ENCODE measurements at places on chromosomes 6 and 20. TPM values are rescaled to one million over a fixed set of nuclear protein-coding genes. Genes with fewer than 3 reads are reported as not detected.

Gene SERAC1
- 7.0 TPM for total RNA-seq

- DNase-seq = no peak
Observed at GRCh38 chr20:12057778-12058177, 140.1 kb downstream of the BTBD3 start.

Gene CTCFL
- total RNA-seq = not detected

Gene ATP6V1G2
- 2.0 TPM for total RNA-seq

Gene ADGB
- not detected for total RNA-seq

Measured in right cardiac atrium (tissue), 5 donors.